Stimulated activated CD4-positive, alpha-beta T cell treated with anti-CD3 and anti-CD28 coated beads, Interleukin-2, amount 100 ng/mL, for 24 hours (primary cell): ENCODE measurements at places on chromosomes 3 and 15.
A peak's percentile ranks its signal among the peaks of the same experiment; 100 is the strongest.

DNA sequence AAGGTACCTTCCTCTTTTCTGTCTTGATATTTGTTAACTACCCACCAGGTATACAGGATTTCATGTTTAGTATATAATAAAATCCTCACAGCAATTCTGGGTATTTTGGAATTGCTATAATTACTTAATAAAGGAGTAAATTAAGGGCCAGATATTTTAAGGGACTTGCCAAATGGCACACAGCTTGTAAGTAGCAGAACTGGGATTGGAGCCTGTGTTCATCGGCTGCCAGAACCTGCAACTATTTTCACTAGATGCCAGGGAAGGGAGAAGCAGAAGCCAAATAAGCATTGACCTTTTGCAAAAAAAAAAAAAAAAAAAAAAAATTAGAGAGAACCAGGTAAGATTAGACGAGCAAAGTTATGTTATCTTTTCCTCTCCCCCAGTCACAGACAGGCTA lies 683.3 kb upstream of the CADM2 start:
- no peak for DNase-seq

DNA sequence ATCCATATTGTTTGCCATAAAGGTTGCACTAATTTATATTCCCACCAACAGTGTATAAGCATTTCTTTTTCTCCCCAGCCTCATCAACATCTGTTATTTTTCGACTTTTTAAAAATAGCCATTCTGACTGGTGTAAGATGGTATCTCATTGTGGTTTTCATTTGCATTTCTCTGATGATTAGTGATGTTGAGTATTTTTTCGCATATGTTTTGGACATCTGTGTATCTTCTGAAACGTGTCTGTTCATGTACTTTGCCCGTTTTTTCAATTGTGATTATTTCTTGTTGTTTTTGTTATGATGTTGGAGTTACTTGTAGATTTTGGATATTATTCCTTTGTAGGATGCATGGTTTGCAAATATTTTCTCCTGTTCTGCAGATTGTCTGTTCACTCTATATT lies 46.5 kb downstream of the TP63 start:
- no peak for DNase-seq

GRCh38 chr3:53821631-53822121 lies 24.5 kb downstream of the CHDH start:
- no peak for DNase-seq

DNA sequence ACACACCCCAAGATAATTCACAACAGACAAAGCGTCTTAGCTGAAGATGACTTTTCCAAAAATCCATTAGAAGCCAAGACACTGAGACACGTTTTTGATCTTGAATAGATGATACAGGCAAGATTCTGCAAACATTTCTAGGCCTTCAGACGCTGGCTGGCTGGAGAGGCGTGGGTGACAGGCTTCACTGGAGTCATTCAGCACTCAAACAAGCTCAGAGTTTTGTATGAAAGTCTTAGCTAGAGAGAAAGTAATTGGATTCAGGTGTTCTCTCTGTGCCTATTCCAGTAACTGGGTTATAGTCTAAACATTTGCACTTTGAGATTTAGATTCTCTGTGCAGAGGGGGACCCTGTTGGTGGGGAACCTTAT lies 147.7 kb upstream of the BHLHE40 start:
- peak; percentile 39 for DNase-seq

DNA sequence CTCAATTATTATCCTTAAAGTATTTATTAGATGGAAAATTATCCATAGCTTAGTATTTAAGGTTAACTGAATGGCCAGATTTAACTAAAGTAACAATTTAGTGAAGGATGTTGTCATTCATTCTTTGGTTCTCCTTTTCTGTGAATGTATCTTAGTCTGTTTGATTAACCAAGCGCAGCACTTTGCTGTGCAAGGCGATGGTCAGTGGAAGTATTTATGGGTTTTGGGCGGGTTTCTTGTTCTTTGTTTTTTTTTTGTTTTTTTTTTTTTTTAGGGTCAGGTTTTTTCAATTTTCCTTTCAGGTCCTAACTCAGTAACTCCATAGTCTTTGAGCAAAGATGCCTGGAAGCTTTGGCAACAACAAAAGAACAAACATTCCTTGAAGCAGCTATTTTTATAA lies 328.8 kb downstream of the PTPRG start:
- no peak for DNase-seq
